ENCODE measurements at places on chromosomes 6 and 20.

- no peak for DNase-seq
Measured at GRCh38 chr6:30763618-30764489, 19.5 kb upstream of the IER3 start.

GRCh38 chr6:41675992-41676391 lies 37.7 kb downstream of the MDFI start:
- DNase-seq = no peak

- no peak for DNase-seq
Measured at GRCh38 chr6:6901205-6901719, 206.5 kb upstream of the RREB1 start.

GRCh38 chr6:126131246-126131645 lies 144.9 kb downstream of the TRMT11 start:
- no peak for DNase-seq

GRCh38 chr6:95431637-95432228 lies 145.6 kb upstream of the MANEA start:
- no peak for DNase-seq

DNA sequence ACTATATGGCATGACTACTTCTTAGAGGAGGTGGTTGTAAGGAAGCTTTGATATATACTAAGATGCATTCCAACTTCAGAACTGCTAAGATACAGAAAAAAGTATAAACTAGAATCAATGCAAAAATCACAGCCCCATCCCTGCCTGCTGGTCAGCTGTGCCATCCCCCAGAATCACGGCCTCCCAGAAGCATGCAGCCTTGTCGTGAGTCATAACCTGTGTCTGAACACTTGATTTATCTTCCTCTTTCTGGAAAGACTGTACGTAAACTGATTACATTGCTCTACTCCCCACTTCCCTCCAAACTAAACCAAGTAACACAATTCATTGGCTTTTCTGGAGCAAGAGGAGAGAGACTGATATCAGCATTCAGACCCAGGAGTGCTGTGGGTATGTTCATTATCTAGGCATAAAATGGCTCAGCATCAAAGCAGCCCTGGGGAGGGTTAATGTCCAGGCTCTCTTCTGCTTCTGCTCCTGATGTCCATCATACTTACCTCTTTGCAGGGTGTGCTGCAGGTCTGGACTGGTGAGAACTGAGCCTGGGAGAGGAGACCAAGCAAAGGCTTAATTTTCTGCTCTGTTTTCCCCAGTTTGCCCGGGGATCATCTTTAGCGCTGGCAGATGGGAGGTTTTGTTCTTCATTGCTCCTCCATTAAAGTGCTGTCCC lies 18.4 kb downstream of the SCP2D1 start:
- no peak for DNase-seq

DNA sequence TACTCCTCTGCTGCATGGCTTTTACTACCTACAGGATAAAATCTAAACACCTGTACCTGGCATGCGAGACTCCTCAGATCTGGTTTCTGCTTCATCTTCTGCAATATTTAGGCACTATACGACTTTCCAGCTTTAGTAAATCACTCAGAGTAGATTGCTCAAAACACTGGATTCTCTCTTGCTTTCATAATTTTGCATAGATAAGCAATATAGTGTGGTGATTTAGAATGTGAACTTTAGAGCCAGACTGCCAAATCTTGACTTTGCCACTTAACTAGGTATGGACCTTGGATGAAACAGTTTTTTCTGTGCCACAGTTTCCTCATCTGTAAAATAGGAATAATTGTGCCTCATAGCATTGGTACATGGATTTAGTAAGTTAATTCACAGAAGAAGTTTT lies 28.9 kb downstream of the CEP57L1 start:
- DNase-seq = no peak

GRCh38 chr6:154514481-154514880 lies 4.0 kb upstream of the CNKSR3 start:
- no peak for DNase-seq

GRCh38 chr20:40763646-40764295 lies 74.7 kb upstream of the MAFB start:
- DNase-seq = no peak

- DNase-seq = no peak
Measured at GRCh38 chr20:48787861-48788375, 39.9 kb downstream of the PREX1 start.

DNA sequence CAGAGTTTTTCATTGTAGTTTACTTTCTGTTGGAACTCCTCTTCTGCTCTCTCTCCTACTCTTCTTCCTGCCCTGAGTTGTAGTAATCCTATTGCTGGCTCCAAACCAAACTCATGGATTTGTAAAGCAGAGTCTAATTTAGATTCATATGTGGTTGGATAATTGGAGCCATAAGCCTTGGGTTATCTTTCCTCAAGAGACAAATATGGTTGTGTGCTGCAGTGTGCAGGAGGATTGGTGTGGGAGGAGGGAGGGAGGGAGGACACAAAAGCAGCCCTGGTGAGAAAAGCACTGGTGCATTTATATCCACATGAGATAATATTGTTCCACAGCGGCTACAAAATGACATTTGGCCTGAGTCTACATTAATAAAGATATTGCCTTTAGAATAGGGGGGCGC lies 4.2 kb downstream of the HLA-G start:
- DNase-seq = no peak

DNA sequence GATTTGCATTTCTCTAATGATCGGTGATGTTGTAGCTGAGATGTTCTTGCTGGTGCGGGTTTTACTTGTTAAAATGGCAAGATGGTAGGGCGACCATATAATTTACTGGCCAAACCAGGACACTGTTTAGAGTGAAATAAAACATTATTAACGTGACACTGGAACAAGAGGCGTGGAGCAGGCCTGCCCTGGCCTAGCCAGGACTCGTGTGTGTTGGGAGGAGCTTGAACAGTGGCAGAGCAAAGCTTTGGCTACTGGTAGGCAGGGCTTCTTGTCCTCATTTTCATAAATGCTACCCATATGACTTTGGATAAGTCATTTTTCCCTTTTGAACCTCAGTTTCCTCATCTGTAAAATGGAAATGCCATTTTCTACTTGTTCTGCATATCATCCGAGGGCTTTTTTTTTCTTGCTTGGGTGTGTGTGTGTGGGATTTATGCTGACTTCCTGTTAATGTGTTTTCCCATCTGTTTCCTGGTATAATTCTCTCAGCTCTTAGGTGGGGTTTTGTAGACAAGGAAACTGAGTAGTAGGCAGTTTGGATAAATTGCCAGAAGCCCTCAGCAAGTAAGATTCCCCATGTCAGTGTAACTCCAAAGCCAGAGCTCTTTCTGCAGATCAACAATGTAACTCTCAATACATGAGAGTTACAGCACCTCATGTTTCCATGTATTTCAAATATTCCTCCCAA lies 81.7 kb downstream of the TOX2 start:
- DNase-seq = no peak

Measured in iPS DF 6.9 (cell line).